Progenitor cell of endocrine pancreas (in vitro differentiated cells): ENCODE measurements at places on chromosomes 1 and 21.

DNA sequence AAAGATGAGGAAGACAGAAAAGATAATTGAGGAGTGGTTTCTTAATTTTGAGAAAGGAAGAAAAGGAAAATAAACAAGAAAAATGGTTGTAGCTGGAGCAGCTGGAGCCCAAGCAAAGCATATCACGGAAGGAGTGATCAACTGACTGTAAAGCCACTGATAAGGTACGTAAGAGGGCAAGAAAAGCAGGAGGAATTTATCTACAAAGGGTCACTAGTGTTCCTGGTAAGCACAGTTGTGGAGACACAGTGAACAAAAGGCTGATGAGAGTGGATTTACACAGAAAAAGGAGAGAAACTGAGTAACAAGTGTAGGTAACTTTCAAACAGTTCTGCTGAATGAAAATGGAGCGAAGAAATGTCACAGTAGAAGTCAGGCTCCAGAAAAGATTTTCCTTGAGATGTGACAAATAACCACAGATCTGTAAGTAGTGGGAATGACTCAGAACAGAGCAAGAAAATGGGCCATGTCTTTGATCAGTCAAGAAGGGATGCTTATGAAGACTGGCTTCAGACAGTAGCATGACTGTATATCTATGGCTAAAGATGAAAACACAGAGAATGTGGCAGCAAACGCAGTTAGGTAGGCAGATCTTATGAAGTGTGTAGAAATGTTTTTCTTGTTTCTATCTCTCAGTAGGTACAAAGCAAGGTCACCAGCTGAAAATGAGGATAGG lies 45.6 kb upstream of the RBM34 start:
- H3K27ac ChIP-seq, result peak overlapping the region; percentile 3
- H3K27me3 ChIP-seq, result no peaks in the 10 kb centered on the region
- no peak overlapping the region for H3K4me3 ChIP-seq
- DNase-seq, result no peak
- peaks cover 2% of the 10 kb centered on the region for H3K4me1 ChIP-seq
- peaks cover 25% of the 10 kb centered on the region for H3K36me3 ChIP-seq

GRCh38 chr1:3978990-3979325 lies 78.9 kb upstream of the C1orf174 start:
- peaks cover 9% of the 10 kb centered on the region for H3K27me3 ChIP-seq
- no peak for DNase-seq
- no peak overlapping the region for H3K27ac ChIP-seq

- DNase-seq, result no peak
- H3K4me1 ChIP-seq, result no peaks in the 10 kb centered on the region
- no peaks in the 10 kb centered on the region for H3K27me3 ChIP-seq
- no peak overlapping the region for H3K4me3 ChIP-seq
Measured at GRCh38 chr1:73839922-73840321, 358.1 kb downstream of the LRRIQ3 start.

GRCh38 chr1:61469365-61469764 lies 255.6 kb downstream of the TM2D1 start:
- no peak for DNase-seq
- peaks cover under 1% of the 10 kb centered on the region for H3K4me1 ChIP-seq
- H3K36me3 ChIP-seq, result no peaks in the 10 kb centered on the region
- no peak overlapping the region for H3K4me3 ChIP-seq

GRCh38 chr1:227891223-227891954 lies 56.3 kb downstream of the WNT9A start:
- H3K27me3 ChIP-seq, result peaks cover 4% of the 10 kb centered on the region
- no peak overlapping the region for H3K4me3 ChIP-seq
- no peaks in the 10 kb centered on the region for H3K36me3 ChIP-seq
- peaks cover 3% of the 10 kb centered on the region for H3K4me1 ChIP-seq

DNA sequence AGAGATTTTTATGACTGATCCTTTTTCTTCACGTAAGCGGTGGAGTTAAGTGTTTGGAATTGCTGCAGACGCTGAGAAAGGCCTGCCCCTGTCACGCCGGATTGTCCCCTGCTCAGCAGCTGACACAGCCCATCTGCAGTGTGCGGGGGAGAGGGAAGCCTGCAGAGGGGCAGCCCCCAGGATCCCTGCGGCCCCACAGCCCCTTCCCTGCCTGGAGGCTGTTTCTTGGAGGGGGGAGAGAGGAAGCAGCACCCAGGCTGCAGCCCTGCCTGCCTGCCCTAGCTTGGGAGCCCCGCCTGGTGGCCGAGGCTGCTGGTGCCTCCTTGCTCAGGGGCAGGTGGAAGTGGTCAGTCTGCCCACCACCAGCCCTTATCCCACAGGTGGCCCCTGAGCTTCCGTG lies 50.7 kb downstream of the PRDM16 start:
- peaks cover 52% of the 10 kb centered on the region for H3K4me1 ChIP-seq
- peak overlapping the region; percentile 31 for H3K4me3 ChIP-seq
- peaks cover 2% of the 10 kb centered on the region for H3K36me3 ChIP-seq
- H3K27ac ChIP-seq, result peak overlapping the region; percentile 64

DNA sequence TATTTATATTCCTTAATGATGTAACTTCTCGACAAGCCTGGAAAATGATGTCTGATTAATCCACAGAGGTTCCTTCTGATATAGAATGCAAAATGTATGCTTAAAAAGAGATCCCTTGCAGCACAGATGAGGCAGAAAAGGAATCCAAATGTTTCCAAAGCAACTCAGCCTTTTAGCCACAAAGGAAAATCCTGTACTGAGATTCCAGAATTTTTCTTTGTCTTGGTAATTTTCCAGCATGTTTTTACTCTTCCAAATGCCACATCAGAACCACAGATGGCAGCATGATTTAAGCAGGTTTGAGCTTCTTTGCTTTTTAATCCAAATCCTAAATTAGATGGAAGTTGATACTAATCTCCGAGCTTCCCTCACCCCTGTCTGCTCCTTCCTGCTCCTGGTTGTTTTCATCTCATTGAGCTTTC lies 176.4 kb upstream of the PALMD start:
- H3K4me3 ChIP-seq, result no peak overlapping the region
- no peaks in the 10 kb centered on the region for H3K36me3 ChIP-seq
- H3K27me3 ChIP-seq, result no peaks in the 10 kb centered on the region
- no peak for DNase-seq
- H3K27ac ChIP-seq, result no peak overlapping the region
- H3K4me1 ChIP-seq, result no peaks in the 10 kb centered on the region

GRCh38 chr1:207888652-207889051 lies 22.3 kb downstream of the CD34 start:
- H3K4me3 ChIP-seq, result no peak overlapping the region
- no peak overlapping the region for H3K27ac ChIP-seq
- no peaks in the 10 kb centered on the region for H3K36me3 ChIP-seq

GRCh38 chr1:34356853-34357252 lies 180.1 kb downstream of the C1orf94 start:
- no peak for DNase-seq
- peaks cover 7% of the 10 kb centered on the region for H3K4me1 ChIP-seq
- no peak overlapping the region for H3K27ac ChIP-seq
- no peaks in the 10 kb centered on the region for H3K36me3 ChIP-seq
- H3K4me3 ChIP-seq, result no peak overlapping the region
- peaks cover 25% of the 10 kb centered on the region for H3K27me3 ChIP-seq

DNA sequence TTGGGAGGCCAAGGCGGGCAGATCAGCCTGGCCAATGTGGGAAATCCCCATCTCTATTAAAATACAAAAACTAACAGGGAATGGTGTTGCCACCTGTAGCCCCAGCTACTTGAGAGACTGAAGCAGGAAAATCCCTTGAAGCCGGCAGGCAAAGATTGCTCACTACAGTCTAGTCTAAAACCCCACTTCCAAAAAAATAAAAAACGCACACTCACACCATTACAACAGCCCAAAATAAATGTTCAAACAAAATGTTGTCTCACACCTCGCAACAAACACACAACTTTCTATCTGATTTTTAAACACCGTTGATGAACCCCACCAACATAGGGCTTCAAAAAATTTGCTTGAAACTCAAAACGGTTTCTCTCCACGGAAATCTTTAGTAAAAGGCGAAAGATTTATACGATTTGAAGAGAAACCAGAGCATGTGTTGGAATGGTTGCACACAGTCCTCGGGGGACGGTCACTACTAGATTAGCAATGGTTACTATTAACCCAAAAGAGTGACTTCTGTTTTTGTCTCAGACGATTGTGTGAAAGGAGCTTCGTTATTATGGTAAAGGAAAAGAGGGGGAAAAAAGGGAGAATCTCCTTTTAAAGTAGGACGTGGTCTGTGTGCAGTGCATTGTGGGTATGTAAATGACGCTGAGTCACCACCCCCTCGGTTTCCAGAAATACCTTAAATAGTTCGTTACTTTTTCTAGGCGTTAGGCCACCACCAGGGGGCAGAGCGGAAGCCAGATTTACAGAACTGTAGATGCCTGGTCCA lies at the start of gene RNU5D-1:
Gene RNU5D-1 (minus strand): TSS at position 430 of the 772 bp plus-strand sequence.
- DNase-seq, result peak; percentile 60
- H3K36me3 ChIP-seq, result no peaks in the 10 kb centered on the region
- peak within 1 kb of the TSS; percentile 100 for H3K27ac ChIP-seq
- peaks cover 5% of the 10 kb centered on the region for H3K4me1 ChIP-seq
- no peaks in the 10 kb centered on the region for H3K27me3 ChIP-seq

DNA sequence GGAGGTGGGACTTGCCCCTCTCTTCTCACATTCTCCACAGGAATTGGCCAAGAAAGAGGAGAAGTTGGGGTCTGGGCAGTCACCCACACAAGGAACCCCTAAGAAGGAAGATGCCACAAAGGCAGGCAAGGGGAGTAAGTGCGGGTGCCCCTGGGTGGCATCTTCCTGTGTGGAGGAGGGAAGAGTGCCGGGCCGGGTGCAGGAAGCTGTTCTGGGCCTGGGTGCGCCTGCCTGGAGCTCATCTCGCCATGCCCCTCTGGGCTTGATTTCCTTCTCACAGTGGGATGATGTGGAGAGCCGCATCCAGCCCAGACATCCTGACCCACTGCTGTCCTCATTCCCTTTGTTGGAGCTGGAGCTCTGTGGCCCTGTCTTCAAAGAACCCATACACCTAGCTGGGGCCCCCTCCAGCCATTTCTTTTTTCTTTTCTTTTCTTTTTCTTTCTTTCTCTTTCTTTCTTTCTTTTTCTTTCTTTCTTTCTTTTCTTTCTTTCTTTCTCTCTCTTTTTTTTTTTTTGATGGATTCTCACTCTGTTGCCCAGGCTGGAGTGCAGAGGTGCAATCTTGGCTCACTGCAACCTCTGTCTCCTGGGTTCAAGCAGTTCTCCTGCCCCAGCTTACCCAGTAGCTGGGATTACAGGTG lies 9.3 kb downstream of the LRRC71 start:
- no peak for DNase-seq
- H3K4me3 ChIP-seq, result no peak overlapping the region
